ENCODE measurements at places on chromosomes 7 and 10.

GRCh38 chr7:111510584-111511378 is 51.5 kb downstream of the IMMP2L start:
- DNase-seq: no peak

DNA sequence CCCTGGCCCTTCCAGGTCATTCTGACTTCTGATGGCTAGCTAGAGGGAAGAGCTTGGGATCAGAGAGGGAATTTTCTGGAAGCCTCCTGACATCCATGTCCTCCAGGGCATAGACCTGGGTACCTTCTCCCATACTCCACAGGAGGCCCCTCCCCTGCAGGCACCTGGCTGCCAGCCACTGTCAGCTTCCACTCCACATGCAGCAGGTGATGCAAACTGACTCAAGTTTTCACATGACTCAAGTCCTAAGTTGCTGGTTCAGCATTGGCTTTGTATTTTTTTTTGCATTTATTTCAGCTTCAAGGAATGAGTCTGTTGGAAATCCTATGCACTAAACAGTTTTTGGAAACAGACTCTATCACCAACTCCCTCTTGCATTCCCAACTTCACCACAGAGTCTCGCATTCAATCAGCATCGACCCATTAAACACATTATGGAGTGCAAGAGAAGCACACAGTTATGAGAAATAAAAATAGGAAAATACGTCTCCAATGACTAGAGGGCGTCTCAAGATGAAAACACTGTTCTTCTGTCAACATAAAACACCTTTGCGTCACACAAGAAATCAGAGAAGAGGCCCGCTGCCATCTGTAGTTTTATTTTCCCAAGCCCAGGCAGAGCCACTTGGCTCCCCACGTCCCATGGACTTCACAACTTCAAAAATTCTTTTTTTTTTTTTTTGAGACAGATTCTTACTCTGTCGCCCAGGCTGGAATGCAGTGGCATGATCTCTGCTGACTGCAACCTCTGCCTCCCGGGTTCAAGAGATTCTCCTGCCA is 362.6 kb upstream of the MGMT start:
- no peak for DNase-seq

DNA sequence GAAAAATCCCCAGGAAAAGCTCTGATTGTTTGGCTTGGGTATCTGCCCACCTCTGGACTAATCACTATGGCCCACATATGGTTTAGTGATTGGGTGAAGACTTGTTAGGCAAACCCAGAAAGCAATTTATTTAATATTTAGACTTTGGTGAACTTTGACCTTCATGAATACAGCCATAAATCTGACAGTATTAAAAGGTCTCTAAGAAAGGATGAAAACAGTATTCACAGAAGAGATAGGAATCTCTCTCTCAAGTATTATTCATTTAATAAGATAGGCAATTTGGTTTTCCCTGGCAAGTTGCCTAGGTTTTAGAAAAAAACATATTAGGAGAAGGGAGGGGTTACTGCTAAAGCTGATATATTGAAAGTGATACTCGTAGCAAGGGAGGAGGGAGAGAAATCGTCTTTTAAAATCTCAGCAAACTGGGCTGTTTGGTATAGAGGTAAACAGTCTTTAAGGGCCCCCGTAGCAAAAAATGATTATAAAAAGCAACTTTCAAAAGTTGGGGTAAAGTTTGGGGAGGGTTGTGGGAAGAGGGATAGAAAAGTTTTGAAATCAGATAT is 57.1 kb downstream of the LSMEM1 start:
- no peak for DNase-seq

GRCh38 chr7:155467846-155468784 is 10.2 kb downstream of the EN2 start:
- DNase-seq: no peak

DNA sequence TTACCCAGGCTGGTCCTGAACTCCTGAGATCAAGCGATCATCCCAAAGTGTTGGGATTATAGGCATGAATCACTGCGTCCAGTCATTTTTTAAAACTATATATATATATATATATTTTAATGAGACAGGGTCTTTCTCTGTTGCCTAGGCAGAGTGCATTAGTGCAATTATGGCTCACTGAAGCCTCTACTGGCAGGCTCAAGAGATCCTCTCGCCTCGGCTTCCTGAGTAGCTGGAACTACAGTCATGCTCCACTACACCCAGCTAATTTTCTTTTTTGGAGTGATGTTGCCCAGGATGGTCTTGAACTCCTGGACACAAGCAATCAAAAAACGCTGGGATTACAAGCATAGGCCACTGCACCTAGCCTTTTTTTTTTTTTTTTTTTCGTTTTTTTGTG is 55.3 kb upstream of the KAT6B start:
- no peak for DNase-seq

- no peak for DNase-seq
Observed at GRCh38 chr7:30988351-30989005, 24.7 kb downstream of the GHRHR start.

- no peak for DNase-seq
Observed at GRCh38 chr7:100022621-100023020, 7.2 kb downstream of the ZKSCAN1 start.

DNA sequence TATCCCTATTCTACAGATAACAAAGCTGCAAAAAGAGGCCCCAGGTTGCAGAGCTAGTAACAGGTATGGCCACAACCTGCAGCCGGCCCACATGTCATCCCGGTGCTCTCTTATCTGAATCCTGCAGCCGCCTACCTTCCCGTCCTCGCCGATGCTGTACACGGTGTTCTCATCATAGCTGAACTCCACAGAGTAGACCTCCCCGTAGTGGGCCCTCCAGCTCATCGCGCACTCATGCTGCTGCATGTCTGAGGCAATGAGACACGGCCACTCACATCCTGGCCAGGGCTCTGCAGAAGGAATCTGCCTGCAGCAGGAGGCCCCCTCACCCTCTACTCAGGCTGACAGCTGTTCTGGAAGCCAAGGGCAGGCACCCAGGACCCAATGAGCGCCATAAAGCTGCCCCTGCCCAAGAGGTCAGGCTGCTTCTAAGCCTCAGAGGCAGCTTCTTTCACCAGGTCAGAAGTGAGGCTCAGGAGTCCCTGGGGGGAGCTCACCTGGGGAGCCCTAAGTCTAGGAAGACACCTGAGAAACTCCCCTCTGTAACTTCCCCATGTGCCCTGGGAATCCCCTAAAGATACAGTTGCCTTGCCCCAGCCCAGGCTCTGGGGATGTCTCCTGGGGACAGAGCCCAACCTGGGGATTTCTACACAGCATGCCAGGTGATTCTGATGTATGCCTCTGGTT is 17.9 kb upstream of the CYREN start:
- no peak for DNase-seq

GRCh38 chr7:116630357-116630756 is 41.6 kb upstream of the MET start:
- DNase-seq: no peak

- no peak for DNase-seq
Observed at GRCh38 chr7:131039355-131039762, 288.3 kb upstream of the MKLN1 start.

GRCh38 chr10:3140280-3140679 is 32.3 kb downstream of the PITRM1 start:
- DNase-seq: no peak

GRCh38 chr10:14353291-14353913 is 22.7 kb upstream of the FRMD4A start:
- no peak for DNase-seq

DNA sequence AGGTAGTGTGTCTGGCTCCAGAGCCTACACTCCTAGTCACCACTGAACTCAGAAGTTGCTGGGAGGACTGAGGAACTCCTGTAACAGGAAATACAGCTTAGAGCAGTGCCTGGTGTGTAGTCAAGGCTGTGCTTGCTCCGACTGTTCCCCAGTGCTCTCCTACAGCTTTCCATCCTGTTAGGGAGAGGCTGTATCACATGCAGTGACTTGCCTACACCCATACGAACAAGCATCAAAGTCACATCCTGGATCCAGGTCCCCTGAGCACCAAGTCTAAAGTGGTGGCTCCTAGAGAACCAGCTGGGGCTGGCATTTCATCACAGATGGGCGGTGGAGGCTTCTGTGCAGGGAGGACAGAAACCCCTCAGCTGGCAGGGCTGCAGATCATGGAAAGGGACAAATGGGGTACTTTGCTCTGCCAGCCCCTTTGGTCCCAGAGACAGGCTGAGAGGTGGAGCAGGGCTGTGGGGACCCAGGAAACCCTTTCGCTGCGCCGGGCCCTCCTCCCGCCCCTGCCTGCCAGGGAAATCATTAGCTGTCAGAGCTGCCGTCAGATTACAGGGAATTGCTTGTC is 7.7 kb downstream of the ASB10 start:
- no peak for DNase-seq

DNA sequence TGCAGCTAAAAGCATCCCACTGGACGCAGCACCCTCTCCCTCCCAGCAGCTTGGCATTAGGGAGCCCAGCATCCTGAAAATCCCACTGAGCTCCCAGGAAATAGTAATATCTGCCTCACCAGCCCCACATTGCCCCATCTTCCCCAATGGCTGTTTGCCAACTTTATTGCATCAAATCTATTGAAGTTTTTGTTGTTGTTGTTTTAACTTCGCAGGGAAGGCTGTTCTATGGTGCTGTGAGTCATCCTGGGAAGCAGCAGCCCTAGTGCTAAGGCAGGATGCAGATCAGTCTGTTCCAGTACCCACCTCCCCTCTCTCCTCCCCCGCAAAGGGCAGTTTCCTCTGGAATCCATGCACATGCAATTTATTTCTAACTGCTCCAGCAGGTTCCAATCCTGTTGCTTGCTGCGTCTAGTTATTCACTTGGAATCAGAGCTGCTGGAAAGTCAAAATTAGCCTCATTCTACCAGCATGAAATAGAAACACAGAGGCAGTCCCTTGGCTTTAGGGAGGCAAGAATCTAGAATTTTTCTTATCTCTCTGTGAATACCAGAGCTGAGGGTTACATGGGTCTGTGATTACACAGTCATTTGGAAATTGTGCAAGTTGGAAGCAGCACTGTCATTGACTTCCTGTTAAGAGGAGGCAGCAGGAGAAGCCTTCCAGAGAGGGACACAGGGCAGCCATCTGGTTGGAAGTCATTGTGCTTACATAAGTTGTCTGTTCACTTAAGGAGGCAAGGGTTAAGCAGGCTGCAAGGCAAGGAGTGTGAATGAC is 115.9 kb upstream of the CACUL1 start:
- DNase-seq: no peak

DNA sequence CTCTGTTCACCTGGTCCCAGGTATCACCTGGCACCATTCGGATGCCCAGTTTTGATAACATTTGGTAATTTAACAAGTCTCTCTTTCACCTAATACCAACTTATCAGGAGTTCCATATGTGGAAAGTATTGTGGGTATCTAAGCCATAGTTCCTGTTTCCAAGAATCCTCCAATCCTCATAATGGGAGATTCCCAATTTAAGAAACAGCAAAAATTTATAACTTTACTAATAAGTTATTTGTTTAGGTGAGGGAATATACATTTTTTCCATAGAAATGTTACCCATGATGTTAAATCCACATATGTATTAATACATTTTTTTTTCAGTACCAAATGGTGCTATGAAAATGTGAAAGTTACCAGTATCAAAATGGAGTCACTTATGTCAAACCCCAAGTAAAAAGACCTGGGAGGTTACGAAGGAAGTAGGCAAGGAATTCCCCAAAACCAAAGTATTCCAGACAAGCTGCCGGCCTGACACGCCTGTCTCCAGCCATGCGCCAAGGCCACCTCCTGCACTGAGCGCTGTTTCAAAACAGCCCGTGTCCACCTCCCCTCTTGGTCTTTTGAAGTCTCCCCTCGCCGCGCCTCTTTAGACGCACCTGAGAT is 44.8 kb downstream of the PRKCQ start:
- no peak for DNase-seq

GRCh38 chr7:8211725-8212096 is 50.3 kb downstream of the ICA1 start:
- no peak for DNase-seq

DNA sequence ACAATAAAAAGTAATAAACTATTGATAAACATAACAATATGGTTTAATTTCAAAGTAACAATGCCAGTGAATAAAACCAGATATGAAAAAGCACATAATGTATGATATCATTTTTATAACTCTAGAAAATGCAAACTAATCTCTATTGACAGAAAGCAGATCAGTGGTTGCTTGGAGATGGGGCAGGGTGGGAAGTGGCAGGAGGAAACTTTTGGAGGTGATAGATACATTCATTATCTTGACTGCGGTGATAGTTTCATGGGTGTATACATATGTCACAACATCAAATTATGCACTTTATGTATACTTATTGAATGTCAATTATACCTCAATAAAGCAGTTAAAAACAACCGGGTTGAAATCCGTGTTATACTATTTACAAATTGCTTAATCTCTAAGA is 16.0 kb upstream of the C1GALT1 start:
- no peak for DNase-seq

- DNase-seq: no peak
Observed at GRCh38 chr10:93515071-93516005, 18.9 kb downstream of the CEP55 start.

DNA sequence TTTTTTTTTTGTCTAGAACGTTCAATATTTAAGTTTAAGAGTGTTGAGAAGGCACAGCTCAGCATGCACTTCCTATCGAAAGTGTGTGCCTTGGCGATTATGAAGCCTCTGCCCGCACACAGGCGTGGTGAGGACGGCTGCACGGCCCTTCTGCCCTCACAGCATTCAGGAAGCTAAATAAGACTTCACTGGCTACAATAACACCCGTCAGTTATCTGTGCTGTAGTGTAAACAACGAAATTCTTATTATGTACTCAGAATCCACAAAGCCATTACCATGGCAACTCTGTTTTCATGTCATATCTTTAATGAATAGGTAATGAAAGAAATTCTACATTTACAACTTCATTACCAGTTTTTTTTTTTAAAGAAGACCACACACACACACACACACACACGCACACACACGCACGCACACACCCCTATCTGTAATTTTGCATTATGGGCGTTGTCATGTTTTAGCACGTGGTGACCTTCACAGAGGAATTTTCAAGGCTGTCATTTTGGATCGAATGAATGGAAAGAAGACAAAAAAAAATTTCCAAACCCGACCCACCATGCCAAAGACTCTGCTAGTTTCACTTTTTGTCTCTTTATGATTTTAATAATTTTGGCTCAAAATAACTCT is 254.8 kb upstream of the CTBP2 start:
- DNase-seq: no peak

GRCh38 chr7:114217026-114217806 is 197.4 kb upstream of the FOXP2 start:
- no peak for DNase-seq
